ENCODE measurements at places on chromosomes 5 and 9.

- DNase-seq: no peak
Observed at GRCh38 chr5:28402590-28403301, 1364.4 kb upstream of the CDH9 start.

DNA sequence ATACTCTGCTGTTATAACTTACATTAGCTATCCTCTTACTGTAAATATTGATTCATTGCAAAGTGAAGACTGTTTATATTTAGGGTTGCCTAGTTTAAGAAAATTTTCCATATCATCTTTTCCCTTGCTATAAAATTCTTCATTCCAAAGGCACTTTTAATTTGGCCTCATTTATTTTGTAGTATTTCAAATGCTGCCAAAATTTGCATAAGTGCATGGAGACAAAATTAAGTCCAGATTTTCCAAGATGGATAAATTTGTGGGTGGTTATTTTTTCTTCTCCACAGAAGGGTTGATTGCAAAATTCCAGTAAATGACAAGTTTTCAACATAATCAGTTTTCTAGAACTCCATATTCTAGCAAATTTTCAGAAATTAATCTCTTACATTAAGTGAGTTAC is 141.5 kb upstream of the MTAP start:
- DNase-seq: no peak

DNA sequence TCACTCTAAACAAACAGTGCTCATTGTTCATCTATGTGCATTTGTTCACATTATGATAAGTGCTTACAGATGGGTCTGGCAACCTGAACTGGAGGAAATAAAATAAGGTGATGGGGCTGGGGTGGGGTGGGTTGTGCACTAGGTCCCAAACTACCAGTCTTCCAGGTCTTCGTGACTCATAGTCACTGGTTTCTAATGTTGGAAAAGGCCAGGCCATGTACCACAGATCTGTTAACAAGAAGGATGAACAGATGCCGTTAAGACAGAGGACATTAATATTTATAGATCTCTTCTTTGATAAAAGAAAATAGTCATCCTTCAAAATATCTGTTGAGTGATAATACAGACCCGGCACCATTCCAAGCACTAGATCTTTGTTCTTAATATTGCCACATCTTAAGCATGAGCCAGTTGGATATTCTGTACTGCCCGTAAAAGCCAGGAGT is 71.4 kb upstream of the STARD4 start:
- no peak for DNase-seq

- no peak for DNase-seq
Observed at GRCh38 chr9:114001410-114001685, 76.8 kb downstream of the AMBP start.

GRCh38 chr9:89872913-89873707 is 268.3 kb downstream of the GADD45G start:
- DNase-seq: no peak
